Activated CD4-positive, alpha-beta T cell treated with anti-CD3 and anti-CD28 coated beads, Interleukin-2, amount 10 ng/mL, durations not matched to agents 24 days and 14 days (primary cell): ENCODE measurements at places on chromosomes 5 and 9.

GRCh38 chr5:139446956-139447779 is 7.8 kb upstream of the DNAJC18 start:
- peaks cover 19% of the 10 kb centered on the region for H3K36me3 ChIP-seq
- H3K27ac ChIP-seq = peak overlapping the region; percentile 96
- peak overlapping the region; percentile 54 for H3K4me3 ChIP-seq
- peaks cover 61% of the 10 kb centered on the region for H3K4me1 ChIP-seq
- H3K27me3 ChIP-seq = no peaks in the 10 kb centered on the region

- no peaks in the 10 kb centered on the region for H3K4me1 ChIP-seq
- H3K4me3 ChIP-seq = no peak overlapping the region
- DNase-seq = no peak
- no peak overlapping the region for H3K27ac ChIP-seq
- H3K36me3 ChIP-seq = no peaks in the 10 kb centered on the region
- no peaks in the 10 kb centered on the region for H3K27me3 ChIP-seq
Measured at GRCh38 chr9:81598811-81599210, 90.5 kb downstream of the TLE1 start.

DNA sequence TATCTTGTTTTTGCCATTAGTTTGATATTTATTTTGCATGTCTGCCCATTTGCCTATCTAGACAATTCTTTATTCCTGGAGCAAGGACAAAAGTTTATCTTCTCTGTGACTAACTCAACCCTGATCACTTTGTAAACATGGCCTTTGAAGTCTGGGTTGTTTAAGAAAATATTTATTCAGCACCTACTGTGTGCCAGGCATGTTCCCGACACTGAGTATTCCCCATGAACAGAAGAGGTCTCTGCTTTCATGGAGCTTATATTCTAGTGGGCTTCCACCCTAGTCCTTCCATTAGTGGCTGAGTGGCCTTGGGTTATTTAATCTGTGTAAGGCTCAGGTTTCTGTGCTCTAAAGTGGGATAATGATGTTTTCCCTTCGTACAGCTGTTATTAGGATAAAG is 49.7 kb downstream of the SEMA6A start:
- H3K4me1 ChIP-seq = no peaks in the 10 kb centered on the region
- H3K36me3 ChIP-seq = no peaks in the 10 kb centered on the region
- H3K27me3 ChIP-seq = no peaks in the 10 kb centered on the region
- H3K4me3 ChIP-seq = no peak overlapping the region
- no peak for DNase-seq

GRCh38 chr9:90095682-90096081 is 490.9 kb downstream of the GADD45G start:
- no peak overlapping the region for H3K27ac ChIP-seq
- no peak overlapping the region for H3K4me3 ChIP-seq
- DNase-seq = no peak
- peaks cover 17% of the 10 kb centered on the region for H3K4me1 ChIP-seq
- peaks cover 32% of the 10 kb centered on the region for H3K27me3 ChIP-seq
- no peaks in the 10 kb centered on the region for H3K36me3 ChIP-seq

DNA sequence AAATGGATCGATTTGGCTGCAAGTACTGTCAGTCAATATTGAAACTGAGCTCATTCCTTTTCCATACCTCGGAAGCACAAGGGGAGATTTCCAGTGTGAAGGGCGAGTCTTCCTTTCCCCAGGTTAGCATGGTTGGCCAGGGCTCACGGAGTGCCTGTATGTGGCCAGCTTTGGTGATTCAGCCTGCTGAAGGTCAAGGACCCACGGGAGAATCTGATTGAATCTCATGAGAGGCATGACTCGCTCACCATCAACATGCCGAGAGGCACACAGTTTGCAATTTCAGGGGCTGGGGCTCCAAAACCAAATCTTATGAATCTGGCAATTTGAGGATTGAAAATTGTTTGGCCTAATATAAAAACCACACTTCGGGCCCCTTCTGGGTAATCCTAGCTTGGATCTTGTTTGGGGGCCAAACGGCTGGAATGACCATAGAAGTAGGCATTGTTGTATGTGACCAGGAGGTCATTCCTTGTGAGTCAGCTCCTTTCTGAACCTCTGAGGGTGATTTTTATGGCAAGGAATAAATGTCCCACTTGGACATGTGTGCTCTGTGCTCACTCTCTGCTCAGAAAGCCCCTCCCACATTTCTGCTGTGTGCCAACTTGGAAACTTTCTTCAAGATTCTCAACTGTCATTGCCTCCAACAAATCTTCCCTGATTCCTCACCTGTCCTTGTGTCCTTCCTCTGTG is 69.8 kb downstream of the DOCK2 start:
- H3K27me3 ChIP-seq = no peaks in the 10 kb centered on the region
- H3K27ac ChIP-seq = peak overlapping the region; percentile 78
- H3K4me1 ChIP-seq = peaks cover 24% of the 10 kb centered on the region
- no peak overlapping the region for H3K4me3 ChIP-seq
- DNase-seq = no peak
- peaks cover 73% of the 10 kb centered on the region for H3K36me3 ChIP-seq

DNA sequence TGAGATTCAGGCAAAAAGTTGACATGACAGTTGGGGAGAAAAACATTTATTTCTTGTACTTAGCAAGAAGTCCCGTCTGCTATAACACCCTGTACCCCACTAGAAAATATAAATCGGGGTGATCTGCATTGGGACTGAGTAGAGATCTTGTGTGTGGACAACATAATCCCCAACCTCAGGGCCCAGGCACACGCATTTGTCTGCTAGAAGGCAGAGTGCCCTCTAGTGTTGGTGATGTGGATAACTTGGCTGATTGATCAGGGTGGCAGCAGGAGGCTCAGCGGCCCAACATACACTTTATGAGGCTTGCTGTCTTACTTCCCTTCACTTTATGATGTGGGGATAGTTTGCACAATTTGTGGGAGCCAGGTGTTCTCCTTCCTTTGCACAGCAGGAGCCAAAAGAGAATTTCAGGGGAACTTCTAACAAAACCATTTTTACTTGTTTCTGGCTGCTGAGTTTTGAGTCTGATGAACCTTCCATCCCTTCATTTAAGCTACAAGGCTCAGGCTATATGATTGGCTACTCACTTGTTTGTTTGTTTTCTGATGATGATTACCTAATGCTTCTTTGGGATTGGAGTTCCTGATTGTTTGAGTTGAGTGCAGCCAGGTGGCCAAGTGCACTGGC is 263.2 kb downstream of the DMAC1 start:
- peak; percentile 84 for DNase-seq
- H3K27me3 ChIP-seq = peaks cover 7% of the 10 kb centered on the region
- H3K27ac ChIP-seq = no peak overlapping the region

DNA sequence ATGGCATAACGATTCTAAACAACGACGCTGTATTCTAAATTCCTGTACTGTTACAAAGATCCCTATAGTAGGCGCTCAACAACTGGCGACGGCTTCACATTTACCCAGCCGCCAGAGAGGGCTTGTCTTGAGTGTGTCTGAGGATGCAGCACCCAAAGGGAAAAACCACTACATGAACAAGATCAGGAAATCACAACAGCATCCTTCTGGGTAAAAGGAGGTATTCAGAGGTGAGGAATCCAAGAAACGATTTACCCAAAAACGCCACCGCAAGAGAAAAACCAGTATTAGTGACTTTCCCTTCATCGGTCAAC is 711 bp downstream of the TTC33 start:
- peak; percentile 89 for DNase-seq
- no peak overlapping the region for H3K4me3 ChIP-seq
- H3K4me1 ChIP-seq = peaks cover 15% of the 10 kb centered on the region
- no peaks in the 10 kb centered on the region for H3K27me3 ChIP-seq
- peaks cover 31% of the 10 kb centered on the region for H3K36me3 ChIP-seq

DNA sequence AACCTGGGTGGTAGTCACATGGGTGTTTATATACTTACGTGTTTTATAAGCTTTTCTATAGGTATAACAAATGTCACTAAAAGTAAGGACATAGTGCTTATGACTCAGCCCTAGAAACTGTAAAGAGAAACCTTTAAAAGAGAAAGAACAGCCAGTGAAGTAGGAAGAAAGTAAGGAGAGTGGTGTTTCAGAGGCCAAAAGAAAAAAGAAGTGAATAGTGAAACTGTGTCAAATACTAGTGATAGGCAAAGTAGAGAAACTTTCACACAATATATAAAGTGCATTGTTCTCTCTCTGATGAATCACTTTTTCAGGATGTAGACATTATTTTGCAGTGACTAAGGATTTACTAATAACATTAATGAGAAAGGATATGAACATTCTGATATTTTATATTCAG is 74.2 kb upstream of the SUSD1 start:
- no peak for DNase-seq
- H3K4me3 ChIP-seq = no peak overlapping the region
- peak overlapping the region; percentile 3 for H3K27ac ChIP-seq
- peaks cover 21% of the 10 kb centered on the region for H3K4me1 ChIP-seq
- no peaks in the 10 kb centered on the region for H3K27me3 ChIP-seq

DNA sequence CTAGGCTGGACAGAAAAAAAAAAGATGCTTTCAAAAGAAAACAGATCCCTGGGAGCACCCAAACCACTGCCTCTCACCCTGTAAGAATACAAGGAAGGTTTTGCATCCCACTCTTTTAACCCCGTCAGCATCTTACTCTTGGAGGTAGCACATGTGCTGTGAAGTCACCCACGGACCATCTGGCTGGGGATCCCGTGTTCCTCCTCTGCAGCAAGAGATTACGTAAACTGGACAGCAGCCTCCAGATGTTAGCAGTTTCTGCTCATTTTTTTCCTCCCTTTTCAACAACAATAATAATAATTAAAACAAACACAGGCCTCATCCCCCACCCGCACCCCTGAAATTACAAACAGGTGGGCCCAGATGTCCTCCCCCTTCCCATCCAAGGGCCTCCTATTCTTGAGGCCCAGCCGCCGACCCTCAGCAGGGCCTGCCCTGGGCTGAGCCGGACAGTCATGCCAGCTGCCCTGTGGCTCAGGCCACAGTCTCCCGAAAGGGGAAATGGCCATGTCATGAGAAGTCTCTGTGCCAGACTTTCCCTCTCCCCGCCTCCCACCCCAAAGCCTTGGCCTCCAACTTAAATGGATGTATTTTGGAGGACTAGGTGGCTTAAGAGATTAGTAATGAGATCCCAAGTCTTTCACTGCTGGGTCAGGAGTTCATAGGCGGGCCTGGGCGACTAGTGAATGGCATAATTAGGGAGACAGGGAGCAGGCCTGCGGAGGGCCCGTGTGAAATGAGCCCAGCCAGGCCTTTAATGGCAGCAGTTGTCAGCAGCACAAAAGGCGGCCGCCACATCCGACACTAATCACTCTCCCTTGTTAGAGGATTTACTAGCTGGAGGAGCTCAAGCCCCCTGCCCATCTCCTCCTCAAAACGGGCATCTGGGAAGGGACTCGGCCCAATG is 165.1 kb downstream of the PAPPA start:
- no peak for DNase-seq
- no peaks in the 10 kb centered on the region for H3K36me3 ChIP-seq
- no peak overlapping the region for H3K27ac ChIP-seq
- no peaks in the 10 kb centered on the region for H3K27me3 ChIP-seq
- no peaks in the 10 kb centered on the region for H3K4me1 ChIP-seq

DNA sequence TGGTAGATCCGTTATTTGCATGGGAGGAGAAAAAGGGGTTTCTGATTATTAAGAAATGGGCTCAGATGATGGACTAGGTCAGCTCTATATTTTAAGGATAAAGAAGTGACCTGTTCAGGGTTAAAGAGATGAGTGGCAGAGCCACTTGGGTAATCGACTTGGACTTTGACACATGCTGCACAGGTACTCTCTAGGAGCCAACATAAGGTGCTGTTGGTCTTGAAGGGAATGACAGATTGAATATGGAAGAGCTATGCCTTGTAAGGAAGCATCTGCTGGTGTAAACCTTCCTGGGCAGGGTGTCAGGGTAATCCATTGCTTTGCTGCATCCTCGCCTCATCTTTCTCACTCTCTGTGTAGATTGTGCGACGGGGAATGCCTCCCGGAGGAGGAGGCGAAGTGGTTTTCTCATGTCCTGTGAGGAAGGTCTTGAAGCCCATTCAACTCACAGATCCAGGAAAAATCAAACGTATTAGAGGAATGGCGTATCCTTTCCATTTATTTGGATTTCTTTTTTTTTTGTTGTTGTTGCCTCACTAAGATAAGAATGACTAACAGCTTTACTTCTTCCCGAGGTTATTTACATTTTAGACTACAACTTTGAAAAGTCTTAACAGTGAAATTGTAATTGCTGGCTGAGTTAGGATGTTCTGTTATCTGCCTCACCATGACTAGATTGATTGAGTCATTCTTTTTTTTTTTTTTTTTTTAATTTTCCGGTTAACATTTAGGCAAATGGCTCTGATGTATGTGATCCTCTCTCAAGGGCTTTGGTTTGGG is 41.2 kb downstream of the RCL1 start:
- peak overlapping the region; percentile 94 for H3K27ac ChIP-seq
- no peak for DNase-seq

GRCh38 chr9:135592331-135592590 is 30.7 kb downstream of the PAEP start:
- no peaks in the 10 kb centered on the region for H3K4me1 ChIP-seq
- DNase-seq = no peak
- H3K4me3 ChIP-seq = no peak overlapping the region
- H3K27me3 ChIP-seq = peaks cover 2% of the 10 kb centered on the region

- H3K27ac ChIP-seq = no peak overlapping the region
- no peak overlapping the region for H3K4me3 ChIP-seq
- no peaks in the 10 kb centered on the region for H3K36me3 ChIP-seq
- peaks cover 5% of the 10 kb centered on the region for H3K27me3 ChIP-seq
Measured at GRCh38 chr5:113271745-113272454, 162.9 kb downstream of the TSSK1B start.

GRCh38 chr9:79023134-79023580 is 548.6 kb upstream of the TLE4 start:
- H3K27ac ChIP-seq = no peak overlapping the region
- no peaks in the 10 kb centered on the region for H3K27me3 ChIP-seq
- no peak for DNase-seq
- H3K4me3 ChIP-seq = no peak overlapping the region

- H3K27ac ChIP-seq = no peak overlapping the region
- no peaks in the 10 kb centered on the region for H3K36me3 ChIP-seq
- no peak overlapping the region for H3K4me3 ChIP-seq
- peaks cover 6% of the 10 kb centered on the region for H3K27me3 ChIP-seq
- H3K4me1 ChIP-seq = peaks cover 18% of the 10 kb centered on the region
- no peak for DNase-seq
Measured at GRCh38 chr9:123354806-123355508, 1.0 kb upstream of the CRB2 start.

DNA sequence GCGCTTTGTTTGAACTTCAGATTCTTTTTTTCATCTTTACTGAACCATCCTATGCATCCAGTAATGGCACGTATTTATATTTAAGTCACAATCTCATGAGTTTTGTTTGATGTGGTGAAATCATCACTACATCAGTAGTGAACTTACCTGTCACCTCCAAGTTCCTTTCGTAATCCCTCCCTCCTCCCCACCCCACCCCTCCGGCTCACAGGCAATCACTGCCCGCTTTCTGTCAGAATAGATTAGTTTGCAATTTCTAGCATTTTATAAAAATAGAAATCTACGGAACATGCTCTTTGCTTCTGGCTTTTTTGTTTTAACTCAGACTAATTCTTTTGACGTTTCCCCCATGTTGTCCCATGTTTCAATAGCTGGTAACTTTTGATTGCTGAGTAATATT is 305.4 kb upstream of the IRX4 start:
- H3K4me3 ChIP-seq = no peak overlapping the region
- peaks cover 2% of the 10 kb centered on the region for H3K4me1 ChIP-seq
- no peaks in the 10 kb centered on the region for H3K36me3 ChIP-seq
